Lung (tissue), 17 donors: ENCODE measurements at places on chromosomes 6 and 20.

DNA sequence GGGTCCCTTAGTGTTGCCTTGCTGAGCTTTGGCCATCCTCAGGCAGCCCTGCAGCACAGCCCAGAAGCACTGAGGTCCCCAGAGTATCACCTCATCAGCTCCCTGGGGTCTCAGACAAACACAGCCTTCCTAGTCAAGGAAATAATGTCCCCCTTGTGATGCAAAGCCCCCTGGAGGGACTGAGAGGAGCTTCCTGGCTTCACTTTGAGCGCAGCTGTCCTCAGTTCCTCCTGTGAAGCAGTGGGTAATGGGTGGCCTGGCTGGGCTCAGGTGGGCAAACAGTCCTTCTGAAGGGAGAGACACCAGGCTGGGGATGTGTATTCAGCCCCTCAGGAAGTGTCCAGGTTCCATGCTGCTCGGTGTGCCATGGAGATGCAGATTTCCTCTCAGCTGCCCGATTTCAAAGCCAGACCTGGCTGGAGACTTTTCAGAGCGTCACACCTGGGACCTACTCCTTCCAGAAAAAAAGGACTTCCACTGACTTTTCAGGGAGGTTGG lies 79.2 kb upstream of the FOXA2 start:
- no peak for DNase-seq

DNA sequence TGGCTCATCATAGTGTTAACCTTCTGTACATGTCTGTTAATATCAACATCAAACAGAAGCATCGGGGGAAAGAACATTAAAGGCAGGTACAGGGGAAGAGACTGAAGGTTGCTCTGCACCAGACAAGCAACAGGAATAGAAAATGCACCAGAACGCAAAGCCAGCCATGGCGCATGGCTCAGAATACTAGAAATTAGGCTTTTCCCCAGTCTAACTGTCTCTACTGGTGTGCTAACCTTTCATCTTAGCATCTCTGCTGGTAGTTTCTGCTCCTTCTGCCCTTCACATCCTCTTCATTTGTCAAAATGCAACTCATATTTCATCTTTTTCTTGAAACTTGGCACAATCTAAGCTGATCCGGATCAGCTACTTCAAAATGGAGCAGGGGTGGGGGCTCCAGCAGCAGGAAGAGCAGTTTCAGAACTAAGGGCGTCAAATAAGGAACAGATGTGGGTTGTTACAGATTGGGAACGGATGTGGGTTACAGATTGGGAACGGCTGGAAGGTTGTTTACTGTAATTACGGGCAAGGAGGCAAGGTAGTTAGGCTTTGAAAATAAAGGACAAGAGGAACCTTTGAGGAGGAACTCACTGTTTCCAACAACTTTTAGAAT lies 13.1 kb upstream of the RNASET2 start:
- DNase-seq, result no peak

GRCh38 chr6:165204807-165205545 lies 104.4 kb downstream of the C6orf118 start:
- no peak for DNase-seq

- no peak for DNase-seq
Observed at GRCh38 chr6:157861814-157862213, 38.8 kb downstream of the SNX9 start.

DNA sequence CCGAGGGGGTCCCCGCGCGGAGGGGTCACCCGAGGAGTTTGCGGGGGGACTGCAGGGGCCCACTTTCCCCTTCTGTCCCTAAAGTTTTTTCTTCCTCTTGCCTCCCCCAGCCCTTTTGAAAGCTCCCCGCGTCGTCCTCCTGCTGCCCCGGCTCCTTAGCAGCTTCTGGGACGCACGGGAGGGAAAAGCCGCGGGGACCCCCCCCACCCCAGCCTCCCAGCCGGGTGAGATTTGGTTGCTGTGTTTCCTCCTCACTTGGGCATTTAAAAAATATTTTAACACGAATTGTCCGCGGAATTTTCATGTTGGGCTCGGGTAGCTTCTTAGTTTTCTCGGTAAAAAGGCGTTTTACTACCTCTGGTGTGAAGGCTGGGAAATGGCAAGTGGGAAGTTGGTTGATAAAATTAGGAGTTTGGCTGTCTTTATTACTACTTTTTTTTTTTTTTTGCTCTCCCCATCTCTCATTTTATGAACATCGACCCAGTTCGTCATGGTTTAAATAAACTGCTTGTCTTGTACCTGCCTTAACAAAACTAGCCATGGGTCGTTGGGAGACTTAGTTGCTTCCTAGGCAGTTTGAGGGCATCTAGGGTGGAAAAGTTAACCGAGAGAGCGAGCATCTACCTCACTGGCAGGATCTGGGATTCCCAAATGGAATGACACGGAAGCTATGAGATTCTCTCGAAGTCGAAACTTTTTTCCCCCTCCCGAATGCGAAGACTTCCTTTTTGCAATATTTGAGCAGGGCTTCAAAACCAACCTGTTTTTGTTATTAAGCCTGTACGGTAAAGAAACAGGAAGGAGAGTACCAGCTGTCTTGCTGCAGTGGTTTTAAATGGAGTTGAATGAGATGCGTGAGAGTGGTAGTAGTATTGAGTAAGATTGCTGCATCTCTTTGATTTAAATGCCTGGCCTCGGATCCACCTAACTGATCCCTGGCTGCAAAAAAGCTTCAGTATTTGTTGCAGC lies 868 bp downstream of the NCOA3 start:
- peak; percentile 62 for DNase-seq

- no peak for DNase-seq
Observed at GRCh38 chr6:118918329-118918725, 16.6 kb downstream of the MCM9 start.

- DNase-seq, result no peak
Observed at GRCh38 chr6:16706911-16707783, 54.1 kb downstream of the ATXN1 start.

GRCh38 chr6:34982424-34982852 lies 93.4 kb downstream of the ANKS1A start:
- no peak for DNase-seq

DNA sequence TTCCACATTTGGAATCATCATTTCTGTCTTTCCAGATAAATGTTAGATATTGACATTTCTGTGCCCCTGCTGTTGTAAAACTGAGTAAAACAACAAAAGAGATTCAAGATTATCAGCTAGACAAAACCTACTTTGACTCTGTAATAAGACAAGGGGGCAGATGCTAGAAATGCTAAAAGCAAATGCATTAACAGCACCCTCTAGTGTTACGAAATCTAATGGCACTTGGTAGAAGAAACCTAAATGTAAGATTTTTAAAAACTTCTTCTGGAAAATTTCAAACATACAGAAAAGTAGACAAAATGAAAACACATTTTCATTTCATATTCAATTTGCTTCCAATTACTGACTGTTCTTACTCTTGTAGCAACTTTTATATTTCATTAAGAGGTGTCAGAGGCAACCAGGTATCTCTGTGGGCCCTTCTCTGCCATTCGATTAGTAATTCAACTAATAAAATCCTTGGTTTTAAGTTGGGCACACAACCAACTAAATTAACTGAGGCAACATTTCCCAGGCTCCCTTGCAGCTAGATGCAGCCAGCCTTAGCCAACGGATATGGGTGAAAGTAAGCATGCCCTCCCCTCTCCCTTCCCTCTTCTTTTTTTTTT lies 45.0 kb downstream of the SLC23A2 start:
- no peak for DNase-seq

DNA sequence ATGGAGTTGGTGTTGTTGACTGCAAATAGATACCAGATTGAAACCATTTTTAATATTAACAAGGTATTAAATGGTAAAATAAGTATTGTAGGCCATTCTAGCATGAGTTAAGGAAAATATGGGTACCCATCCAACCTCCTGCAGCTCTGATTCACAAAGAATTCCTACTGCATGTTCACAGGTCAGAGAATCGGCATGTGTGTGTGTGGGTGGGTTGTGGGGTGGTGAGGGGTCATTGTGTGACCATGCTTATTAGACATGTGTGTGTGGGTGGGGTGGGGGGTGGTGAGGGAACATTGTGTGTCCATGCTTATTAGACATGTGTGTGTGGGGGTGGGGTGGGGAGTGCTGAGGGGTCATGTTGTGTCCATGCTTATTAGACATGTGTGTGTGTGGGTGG lies 3.2 kb downstream of the IYD start:
- no peak for DNase-seq

DNA sequence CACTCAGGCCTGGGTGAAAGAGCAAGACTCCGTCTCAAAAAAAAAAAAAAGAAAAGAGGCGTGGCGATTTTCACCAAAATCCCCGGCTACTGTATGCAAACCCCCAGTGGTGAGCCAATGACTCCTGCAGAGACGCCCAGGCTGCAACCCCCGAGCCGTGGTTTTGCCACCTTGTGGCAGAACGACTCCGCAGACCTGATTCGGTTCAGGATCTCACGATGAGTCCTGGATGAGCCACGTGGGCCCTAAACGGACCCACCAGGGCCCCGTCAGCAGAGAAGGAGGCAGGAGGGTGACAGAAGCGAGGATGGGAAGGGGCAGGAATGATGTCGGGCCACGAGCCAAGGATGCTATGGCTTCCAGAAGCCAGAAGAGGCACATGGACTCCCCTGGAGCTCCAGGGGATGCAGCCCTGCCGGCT lies 42.5 kb downstream of the SLC2A4RG start:
- no peak for DNase-seq

- no peak for DNase-seq
Observed at GRCh38 chr20:10249822-10250221, 31.2 kb downstream of the SNAP25 start.

- DNase-seq, result no peak
Observed at GRCh38 chr20:10909803-10910202, 236.0 kb upstream of the JAG1 start.

DNA sequence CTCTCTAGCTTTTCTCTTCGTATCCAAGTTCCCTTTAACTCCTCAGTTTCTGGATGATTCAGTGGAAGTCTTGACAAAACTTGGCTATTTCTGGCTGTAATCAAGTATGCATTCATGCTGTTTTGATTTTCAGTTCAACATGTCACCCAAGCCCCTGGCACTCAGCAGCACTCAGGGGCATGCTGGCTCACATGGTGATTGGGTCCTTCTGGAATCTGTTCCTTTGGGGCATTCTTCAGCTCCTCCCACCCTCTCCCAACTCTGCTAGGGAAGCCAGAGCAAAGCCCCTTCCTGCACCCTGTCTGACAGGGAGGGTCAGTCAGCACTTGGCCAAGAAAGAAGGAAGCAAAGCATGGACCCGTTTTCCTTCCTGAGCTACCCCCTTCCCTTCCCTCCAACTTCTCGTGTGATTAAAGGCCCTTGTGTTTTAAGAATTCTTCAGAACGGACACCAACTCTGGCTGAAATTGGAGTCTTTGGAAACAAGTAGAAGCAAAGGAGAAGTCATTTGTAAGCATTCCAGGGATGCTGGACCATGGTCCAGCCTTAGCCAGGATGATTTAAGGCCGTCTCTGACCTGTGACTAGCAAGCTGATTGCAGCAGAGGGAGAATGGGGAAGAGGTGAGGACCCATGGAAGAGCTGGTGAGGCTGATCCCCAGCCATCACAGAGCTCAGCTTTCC lies 7.1 kb downstream of the PLEKHG1 start:
- no peak for DNase-seq

GRCh38 chr20:9829835-9830234 lies 9.0 kb downstream of the PAK5 start:
- no peak for DNase-seq

DNA sequence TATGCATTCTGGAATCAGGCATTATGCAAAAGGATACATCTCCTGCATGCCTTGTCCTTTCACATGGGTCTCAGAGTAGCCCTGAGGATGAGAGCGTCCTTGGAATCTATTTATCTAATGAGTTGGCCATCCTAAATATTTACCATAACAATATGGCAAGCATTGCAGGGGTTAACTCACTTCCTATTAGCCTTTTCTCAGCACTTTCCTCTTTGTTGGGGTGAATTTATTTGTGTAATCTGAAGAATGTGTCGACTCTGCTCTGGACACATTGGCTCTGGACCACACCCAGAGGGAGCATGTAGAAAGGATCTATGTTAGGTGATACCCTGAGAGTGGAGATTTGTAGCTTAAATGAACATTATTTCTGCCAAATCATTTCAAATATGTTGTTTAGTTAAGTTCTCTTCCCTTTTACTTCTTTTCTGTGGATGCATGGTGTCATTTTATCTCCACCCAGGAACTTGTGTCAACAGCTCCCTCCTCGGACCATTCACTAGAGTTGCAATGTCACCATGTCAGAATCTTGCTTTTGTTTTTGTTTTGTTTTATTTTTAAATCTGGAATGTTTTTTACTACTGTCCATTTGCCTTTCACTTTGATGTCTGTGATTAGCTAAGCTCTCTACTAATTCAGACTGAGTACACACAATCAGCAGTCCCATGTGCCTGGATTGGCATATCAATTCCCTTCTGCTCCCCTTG lies 757.0 kb upstream of the MMS22L start:
- no peak for DNase-seq

GRCh38 chr20:24627291-24627690 lies 157.9 kb downstream of the SYNDIG1 start:
- DNase-seq, result no peak

GRCh38 chr6:88124925-88125557 lies 41.1 kb downstream of the CNR1 start:
- DNase-seq, result no peak

- DNase-seq, result no peak
Observed at GRCh38 chr6:5292154-5292553, 30.8 kb downstream of the FARS2 start.

GRCh38 chr6:129748212-129748900 lies 38.4 kb upstream of the ARHGAP18 start:
- no peak for DNase-seq

- DNase-seq, result peak; percentile 74
Observed at GRCh38 chr6:22017766-22018165, 279.1 kb downstream of the PRL start.

- DNase-seq, result no peak
Observed at GRCh38 chr6:7195339-7196018, 87.7 kb downstream of the RREB1 start.

DNA sequence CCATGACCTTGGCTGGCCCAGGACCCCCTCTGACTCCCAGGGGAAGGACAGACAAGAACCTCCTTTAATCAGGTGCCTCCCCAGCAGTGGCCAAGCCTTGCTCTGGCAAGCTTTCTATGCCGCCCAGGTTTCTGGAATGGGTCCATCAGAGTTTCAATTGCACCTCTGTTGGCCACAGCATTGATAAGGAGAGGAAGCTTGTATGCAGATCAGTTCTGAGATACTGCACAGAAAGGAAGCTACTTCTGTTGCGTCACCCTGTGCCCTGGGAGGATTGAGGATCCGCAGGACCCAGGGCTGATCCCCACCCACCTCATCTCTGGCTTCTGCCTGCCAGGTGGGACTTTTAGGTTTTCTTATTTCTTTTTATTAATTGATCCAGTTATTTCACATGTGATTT lies 167.2 kb downstream of the TFAP2C start:
- no peak for DNase-seq
